ENCODE measurements at places on chromosomes 11 and 22.

DNA sequence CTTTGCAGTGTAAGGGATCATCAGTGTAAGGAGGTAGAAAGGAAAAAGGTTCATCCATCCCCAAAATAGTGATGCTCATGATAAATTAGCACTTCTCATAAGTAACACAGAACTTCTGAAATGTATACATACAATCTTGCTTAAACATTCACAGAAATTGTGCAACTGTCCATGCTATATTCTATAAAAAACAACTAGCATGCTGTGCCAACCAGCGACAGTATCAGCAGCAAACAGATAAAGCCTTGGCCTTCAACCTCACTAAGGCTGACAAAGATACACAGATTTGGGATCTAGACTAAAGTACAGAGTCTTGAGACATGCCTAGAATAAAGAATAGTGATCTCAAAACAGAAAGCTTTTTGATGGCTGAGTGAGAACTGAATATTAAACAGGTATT, 74.1 kb upstream of the CHRM4 start:
- no peak for DNase-seq

GRCh38 chr22:36369922-36370791, 17.6 kb downstream of the MYH9 start:
- DNase-seq: no peak

GRCh38 chr11:9301720-9302119, 12.7 kb downstream of the TMEM41B start:
- no peak for DNase-seq

GRCh38 chr11:44978274-44978960, 27.7 kb upstream of the TP53I11 start:
- no peak for DNase-seq

DNA sequence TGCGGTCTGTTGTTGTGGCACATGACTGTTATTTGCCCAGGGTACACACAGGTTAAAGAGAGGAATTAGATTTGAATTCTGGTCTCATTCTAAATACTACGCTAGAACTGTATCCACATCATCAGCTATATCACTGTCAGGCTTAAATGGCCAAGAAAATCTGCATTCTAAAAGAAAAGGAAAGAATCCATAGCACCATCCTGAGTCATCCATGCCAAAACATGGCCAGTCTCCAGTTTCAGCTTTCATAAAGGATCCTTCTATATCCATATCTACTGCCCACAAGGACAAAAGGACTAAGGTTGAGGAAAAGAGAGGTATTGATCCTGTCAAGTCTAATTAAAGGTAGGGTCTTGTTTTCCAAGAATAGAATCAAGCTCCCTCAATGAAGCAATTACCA, 73.6 kb upstream of the GDPD4 start:
- DNase-seq: no peak

- DNase-seq: no peak
These were observed at the start of gene BARX2 for GRCh38 chr11:129375751-129376657. Gene BARX2, plus strand, starts transcription at chr11:129375848. Its CDS starts 188 bp downstream, at chr11:129376036.

GRCh38 chr22:38881464-38881871, 9.5 kb upstream of the CBX6 start:
- DNase-seq: no peak

DNA sequence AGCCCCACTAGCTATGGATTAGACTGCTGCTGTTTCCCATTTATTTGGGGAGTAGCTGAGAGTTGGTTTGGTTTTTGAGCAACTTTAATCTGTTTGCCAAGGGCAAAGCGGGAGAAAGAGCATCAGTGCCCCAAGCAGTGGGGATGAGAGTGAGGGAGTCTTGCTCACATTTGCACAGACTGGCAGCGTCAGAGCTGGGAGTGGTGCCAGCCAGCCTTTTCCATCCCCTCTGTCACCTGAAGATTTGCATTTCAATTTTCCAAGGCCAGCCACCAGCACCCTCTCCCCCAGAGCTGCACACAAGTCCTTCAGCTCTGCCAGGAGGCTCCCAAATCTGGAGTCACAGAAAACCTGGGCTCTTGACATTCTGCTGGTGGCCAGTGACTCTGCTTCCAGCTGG, 21.0 kb upstream of the UVRAG start:
- DNase-seq: no peak

GRCh38 chr11:44957040-44957515, 6.4 kb upstream of the TP53I11 start:
- DNase-seq: no peak

- no peak for DNase-seq
These were observed 153.0 kb downstream of the LRRC4C start for GRCh38 chr11:41306431-41306830.

DNA sequence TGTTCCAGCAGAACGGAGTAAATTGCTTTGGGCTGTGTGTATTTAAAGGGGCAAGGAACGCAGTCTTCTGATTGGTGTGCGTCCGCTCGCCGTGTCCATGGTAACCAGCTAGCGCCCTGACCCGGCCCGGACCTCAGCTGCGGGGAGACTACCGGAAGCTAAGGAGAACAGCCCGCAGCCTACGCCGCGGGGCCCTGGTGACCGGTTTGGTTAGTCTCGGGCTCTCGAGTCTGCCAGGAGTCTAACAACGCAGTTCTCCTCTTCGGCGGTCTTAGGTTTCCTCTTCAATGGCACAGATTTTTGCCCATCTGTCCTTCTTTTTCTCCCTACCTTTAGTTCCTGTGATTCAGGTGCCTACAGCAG, 3.5 kb upstream of the OR56A3 start:
- DNase-seq: no peak

DNA sequence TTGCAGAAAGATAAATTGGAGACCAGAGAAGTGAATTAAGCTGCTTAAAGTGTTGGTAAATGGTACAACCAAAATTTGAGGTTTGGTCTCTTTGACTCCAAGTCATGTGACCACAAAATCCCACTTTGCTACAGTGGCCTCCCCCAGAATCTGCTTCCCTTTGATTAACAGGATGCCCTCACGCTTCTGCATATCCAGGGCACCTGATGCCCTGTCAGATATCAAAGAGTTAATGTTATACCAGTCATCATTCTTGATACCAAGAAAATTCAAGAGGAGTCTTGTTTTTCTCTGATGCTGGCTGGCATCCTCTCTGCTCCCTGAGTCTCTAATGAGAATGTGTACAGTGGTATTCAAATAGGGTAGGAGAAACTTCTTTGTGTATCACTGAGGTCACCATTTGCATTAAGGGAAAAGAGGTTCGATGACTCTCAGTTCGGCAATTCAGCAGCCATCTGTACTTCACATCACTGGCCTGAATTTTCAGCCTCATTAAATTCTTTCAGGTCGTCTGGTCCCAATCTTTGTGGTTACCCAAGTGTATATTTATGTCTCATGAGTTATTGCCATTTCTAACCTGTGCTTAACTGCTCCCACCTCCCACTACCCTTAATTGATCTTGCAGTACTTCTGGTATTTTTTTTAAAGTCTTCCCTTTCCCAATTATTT, 73.9 kb downstream of the BDNF start:
- DNase-seq: no peak

- DNase-seq: no peak
These were observed 53.0 kb downstream of the CTSC start for GRCh38 chr11:88284336-88285050.

DNA sequence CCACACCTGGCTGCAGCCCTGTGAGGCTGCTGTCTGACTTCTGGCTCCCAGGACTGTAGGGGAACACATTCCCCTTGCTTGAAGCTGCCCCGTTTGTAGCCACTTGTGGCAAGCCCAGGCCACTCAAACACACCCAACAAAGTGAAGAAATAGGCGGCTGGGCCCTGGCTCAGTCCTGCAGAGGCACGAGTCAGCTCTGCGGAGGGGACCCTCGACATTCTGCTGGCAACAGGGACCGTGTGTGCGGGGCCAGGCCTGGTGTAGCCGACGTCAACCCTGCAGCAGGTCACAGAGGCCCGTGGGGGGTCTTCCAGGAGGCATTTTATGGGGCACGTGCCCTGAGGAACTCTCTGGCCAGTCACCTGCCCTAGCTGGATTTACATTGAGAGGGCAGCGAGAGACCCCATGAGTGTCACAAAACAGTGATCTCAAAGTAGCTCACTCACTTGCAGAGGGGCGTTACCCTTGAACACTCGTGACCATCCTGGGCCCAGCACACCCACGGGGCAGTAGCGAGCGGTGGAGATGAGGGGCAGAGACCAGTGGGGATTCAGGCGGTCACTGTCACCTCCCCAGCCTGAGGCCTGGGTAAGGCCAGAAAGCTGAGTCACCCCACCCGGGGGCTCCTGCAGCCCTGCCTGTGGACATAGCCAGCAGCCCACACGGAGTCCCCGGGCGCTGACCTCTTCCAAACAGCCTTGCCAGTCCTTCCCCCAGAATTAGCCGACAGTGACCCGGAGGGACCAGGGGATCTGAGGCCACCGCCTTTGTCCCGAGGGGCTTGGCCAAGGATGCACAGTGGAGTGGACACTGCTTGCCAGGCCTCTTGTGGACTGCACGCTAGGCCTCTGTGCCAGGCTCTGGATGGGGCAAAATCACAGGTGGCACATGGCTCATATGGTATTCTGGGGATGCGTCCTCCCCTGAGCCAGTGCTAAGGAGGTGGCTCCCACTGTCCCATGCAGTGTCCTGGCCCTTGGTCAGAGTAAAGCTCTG, 139.5 kb downstream of the CTTN start:
- DNase-seq: no peak

GRCh38 chr11:134623711-134624110, 211.7 kb upstream of the B3GAT1 start:
- DNase-seq: no peak

- no peak for DNase-seq
These were observed 504.0 kb upstream of the LRRC4C start for GRCh38 chr11:41963406-41963805.

- no peak for DNase-seq
These were observed 6.2 kb upstream of the ZNF280A start for GRCh38 chr22:22526125-22526912.

DNA sequence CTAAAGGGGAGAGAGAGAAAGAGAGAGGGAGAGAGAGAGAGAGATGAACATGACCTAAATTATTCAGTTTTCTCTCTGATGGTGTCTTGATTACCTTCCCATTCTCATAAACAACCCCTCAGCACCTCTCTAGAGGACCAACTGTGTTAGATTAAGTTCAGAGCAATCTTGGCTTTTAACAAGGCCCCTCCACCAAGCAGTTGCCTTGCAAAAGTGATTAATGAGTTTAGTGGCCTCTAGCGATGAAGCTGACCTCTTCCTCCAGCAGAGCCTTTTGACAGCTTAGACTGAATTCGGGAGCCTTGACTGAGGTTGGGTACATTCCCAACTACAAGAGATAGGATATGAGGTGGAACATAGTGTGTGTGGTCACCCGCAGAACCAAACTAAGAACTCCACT, 66.1 kb downstream of the ARL14EP start:
- no peak for DNase-seq

GRCh38 chr11:119832202-119832935, 103.4 kb upstream of the NECTIN1 start:
- DNase-seq: no peak

DNA sequence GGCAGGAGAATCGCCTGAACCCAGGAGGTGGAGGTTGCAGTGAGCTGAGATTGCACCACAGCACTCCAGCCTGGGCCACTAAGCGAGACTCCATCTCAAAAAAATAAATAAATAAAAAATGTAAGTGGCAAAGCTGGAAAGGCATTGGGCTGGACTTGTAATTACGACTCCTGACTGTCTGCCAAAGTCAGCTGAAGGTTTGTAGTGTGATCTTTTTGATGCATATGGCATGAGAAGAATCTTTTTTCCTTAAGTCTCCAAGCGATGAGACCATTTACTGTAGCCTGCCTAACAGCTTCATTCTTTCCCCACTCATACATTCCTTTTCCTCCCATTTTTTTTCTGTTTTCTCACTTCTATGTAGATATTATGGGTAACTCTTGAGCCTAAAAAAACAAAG, 24.8 kb downstream of the CTNND1 start:
- DNase-seq: no peak

DNA sequence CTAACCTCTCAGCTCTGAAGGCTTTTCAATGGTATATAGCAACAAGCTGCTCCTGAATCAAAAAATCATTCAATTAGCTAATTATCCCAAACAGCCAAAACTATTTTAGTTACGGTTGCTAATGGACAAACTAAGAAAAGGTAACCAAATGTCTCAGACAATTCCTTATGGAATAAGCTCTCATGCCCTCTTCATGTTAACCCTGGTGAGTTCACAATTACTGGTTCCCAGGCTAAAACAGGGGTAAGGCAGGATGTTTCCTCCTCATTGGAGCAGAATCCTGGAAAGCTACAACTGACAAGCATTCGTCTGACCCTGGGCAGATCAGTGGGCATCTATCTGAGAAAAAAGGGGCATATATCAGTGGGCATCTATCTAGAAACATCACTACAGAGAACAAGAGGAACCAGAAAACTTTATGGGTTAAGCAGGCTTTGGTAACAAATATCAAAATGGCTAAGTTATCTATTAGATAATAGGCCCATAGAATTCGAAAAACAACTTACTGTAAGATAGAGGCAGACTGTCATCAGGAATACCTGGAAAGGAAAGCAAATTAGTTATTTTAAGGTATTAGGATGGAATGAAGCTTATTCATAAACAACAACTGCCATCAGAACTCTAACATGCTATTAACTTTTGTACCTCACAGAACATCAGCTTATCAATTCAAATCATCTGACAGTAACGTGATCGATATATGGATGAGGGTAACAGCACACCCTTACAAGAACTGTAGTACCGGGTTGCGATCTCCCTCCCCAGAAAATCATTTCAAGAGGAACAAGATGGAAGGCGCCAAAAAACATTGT, 14.8 kb upstream of the WDR74 start:
- no peak for DNase-seq

GRCh38 chr22:49958931-49959781, 1.4 kb upstream of the PIM3 start:
- no peak for DNase-seq

DNA sequence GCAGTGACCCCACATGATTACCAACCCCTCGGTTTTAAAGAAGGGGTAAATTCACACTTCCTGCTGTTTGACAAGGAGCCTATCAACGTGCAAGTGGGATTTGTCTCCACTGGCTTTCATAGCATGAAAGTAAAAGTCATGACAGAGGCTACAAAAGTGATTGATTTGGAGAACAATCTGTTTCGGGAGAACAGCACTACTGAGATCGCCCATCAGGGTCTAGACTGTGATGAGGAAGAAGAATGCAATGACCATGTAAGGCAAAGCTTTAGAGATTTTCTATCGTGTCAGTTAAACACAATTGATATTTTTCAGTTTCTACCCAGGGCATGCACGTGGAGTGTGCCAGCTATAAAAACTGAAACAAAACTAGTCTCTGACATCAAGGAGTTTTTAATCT, 41.7 kb downstream of the HORMAD2 start:
- DNase-seq: no peak

DNA sequence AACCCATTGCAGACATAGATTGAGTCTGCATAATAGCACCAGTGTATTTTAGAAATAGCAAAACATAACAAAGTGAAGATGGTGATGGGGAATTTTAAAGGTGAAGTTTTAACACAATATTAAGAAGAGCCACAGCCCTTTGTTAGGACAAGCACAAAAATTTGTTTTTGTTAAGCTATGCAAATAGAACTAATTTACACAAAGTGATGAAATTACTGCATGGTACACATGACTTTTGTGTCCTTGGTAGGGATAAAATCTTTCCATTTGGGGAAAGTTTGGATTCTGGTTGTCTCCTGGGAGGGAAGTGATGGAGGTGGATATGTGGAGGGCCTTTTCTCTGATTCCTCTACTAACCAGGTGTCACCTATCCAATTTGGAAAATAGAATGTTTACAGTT, 50.4 kb upstream of the MTNR1B start:
- DNase-seq: no peak

Measured in GM19239 (cell line).